ENCODE measurements at places on chromosomes 11 and 22. TPM values are rescaled to one million over a fixed set of nuclear protein-coding genes. Genes with fewer than 3 reads are reported as not detected.
A peak's percentile ranks its signal among the peaks of the same experiment; 100 is the strongest.

The SLC43A3 gene
- total RNA-seq: 95.1 TPM

DNA sequence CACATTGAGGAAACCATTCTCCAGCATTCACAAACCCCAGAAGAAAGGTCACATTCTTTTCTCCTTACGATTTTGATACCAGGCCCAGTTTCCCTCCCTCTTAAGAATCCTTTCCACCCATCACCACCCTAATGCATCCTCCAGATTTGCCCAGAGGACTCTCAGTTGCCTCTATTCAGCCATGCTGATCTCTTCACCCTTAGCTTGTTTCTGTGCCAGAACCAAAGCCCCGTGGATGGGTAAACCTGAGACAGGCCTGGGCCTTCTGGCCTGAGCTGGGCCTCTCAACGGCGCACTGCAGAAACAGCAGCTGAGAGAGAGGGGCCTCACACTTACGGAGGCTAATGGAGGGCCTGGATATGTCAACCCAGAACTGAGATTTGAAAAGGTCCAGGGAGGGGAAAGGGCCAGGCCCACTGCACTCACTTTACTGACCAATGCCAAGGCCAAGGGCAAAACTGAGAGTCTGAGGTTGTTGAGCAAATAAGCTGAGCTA is 32.2 kb upstream of the OAF start:
- DNase-seq: peak; percentile 65

GRCh38 chr11:128155590-128155989 is 431.8 kb downstream of the ETS1 start:
- no peak for DNase-seq

- DNase-seq: no peak
Measured at GRCh38 chr22:28956506-28956905, 73.1 kb downstream of the ZNRF3 start.

GRCh38 chr11:3747704-3748103 is 49.6 kb downstream of the NUP98 start:
- DNase-seq: no peak

DNA sequence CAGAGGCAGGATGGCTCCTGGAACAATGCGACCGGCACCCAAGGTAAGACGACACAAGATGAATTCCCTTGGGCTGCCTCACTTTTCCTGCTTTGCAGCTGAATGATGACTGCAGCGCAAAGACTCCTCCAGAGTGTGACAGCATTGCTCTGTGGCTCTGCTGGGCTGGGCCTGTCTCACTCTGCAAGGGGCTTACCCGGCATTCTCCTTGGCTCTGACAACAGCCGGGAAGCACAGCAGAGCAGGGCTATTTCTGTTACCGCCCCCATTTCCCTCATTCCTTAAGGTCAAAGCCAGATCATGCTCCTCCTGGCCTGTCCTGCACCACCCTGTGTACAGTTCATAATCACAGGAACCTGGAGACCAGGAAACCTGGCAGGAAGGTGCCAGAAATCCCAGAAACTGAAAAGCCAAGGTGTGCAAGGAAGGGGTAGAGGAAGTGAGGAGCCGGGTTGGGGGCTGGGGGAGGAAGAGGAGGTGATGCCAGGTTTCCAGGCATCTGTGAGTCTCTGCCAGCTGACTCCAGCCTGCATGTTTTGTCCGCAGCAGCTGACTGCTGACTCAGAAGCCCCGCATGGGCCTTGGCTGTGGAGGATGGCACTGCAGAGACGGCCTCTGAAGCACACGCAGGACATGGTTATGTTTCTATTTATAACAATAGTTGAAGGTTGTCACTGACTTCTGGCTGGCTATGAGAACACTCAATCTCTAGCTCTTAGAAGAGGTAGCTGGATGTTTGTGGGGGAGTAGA is 113.6 kb downstream of the MICAL3 start:
- no peak for DNase-seq

- DNase-seq: no peak
Measured at GRCh38 chr11:77522215-77522614, 48.3 kb upstream of the PAK1 start.

- DNase-seq: no peak
Measured at GRCh38 chr22:20065896-20066616, 14.0 kb upstream of the DGCR8 start.

GRCh38 chr11:104164028-104164520 is at the start of gene PDGFD:
Gene PDGFD, minus strand, starts transcription at chr11:104164147.
- DNase-seq: peak; percentile 89

GRCh38 chr11:113387605-113388211 is at the start of gene ANKK1:
Gene ANKK1, plus strand, starts transcription at chr11:113387779. Its CDS starts 106 bp downstream, at chr11:113387885.
- no peak for DNase-seq

DNA sequence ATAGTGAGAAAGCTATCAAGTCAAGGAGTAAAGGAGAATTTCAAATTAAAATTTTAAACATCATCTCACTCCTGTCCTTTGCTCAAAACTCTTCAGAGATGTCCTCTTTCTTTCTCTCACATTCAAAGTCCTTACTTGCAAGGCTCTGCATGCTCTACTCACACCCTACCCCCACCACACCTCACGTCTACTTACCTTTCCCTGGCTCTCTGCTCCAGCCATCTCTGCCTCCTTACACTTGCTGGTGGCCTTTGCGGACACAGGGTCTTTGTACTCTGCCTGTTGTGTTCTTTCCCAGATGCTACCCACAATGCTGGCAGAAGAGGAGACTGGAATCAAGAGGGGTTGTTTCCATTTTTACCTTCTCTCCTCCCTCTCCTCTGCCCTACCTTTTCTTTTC is 405.2 kb downstream of the INSC start:
- DNase-seq: no peak

GRCh38 chr11:118820412-118821357 is 29.7 kb upstream of the DDX6 start:
- DNase-seq: peak; percentile 91

The C22orf42 gene
- not detected for total RNA-seq

Measured in mesenteric fat pad (tissue), 1 donor.